Thymus (tissue), 14 donors: ENCODE measurements at places on chromosomes 13 and 19. TPM values are rescaled to one million over a fixed set of nuclear protein-coding genes. Genes with fewer than 3 reads are reported as not detected.

GRCh38 chr19:29887442-29887855, 54.6 kb upstream of the URI1 start:
- H3K36me3 ChIP-seq, result no peaks in the 10 kb centered on the region
- no peak overlapping the region for H3K27ac ChIP-seq
- peak; percentile 33 for DNase-seq
- no peak overlapping the region for H3K4me3 ChIP-seq

GRCh38 chr19:40598121-40598917, 2.9 kb upstream of the LTBP4 start:
- H3K4me1 ChIP-seq, result peaks cover 55% of the 10 kb centered on the region
- H3K27me3 ChIP-seq, result peaks cover 88% of the 10 kb centered on the region
- peak; percentile 85 for DNase-seq
- no peaks in the 10 kb centered on the region for H3K36me3 ChIP-seq
- H3K27ac ChIP-seq, result no peak overlapping the region
- H3K4me3 ChIP-seq, result peak overlapping the region; percentile 5

DNA sequence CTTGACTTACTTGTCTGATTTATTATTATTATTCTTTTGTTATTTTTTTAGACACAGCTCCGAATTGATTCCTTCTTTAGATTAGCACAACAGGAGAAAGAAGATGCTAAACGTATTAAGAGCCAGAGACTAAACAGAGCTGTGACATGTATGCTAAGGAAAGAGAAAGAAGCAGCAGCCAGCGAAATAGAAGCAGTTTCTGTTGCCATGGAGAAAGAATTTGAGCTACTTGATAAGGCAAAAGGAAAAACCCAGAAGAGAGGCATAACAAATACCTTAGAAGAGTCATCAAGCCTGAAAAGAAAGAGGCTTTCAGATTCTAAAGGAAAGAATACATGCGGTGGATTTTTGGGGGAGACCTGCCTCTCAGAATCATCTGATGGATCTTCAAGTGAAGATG, 29.4 kb downstream of the ERCC5 start:
- peaks cover 57% of the 10 kb centered on the region for H3K36me3 ChIP-seq
- DNase-seq, result no peak
- no peak overlapping the region for H3K4me3 ChIP-seq
- H3K27ac ChIP-seq, result no peak overlapping the region

DNA sequence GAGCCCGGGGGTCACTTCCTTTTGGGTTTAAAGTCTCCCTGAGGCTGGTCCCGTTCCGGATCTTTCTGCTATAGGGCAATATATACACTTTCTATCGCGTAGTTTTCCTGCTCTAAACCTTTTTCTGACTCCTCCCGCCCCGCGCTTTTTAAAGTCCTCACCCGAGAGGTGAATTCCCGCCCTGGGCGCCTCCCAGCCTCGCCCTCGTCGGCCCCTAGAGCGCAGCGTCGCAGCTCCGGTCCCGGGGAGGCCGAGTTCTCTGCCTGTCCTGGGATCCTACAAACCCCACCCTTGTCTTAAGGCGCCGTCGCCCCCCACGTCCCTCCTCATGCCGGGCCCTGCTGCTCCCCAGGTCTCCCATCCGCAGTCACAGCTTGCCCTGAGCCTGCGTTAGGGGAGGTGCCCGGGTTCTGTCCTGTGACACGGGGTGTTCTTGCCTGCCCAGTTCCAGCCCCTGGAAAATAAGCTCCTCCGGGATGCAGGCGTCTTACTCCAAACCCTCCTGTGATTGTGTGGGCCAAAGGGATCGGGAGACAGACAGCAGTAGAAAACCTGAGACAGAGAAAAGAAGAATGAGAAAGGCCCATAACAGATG, 491 bp downstream of the ZNF525 start:
- no peak for DNase-seq
- peak overlapping the region; percentile 74 for H3K4me3 ChIP-seq
- no peaks in the 10 kb centered on the region for H3K4me1 ChIP-seq
- no peaks in the 10 kb centered on the region for H3K27me3 ChIP-seq

- H3K4me1 ChIP-seq, result no peaks in the 10 kb centered on the region
- no peak overlapping the region for H3K4me3 ChIP-seq
- no peak for DNase-seq
These were observed 194.8 kb upstream of the ARGLU1 start for GRCh38 chr13:106762708-106763107.

DNA sequence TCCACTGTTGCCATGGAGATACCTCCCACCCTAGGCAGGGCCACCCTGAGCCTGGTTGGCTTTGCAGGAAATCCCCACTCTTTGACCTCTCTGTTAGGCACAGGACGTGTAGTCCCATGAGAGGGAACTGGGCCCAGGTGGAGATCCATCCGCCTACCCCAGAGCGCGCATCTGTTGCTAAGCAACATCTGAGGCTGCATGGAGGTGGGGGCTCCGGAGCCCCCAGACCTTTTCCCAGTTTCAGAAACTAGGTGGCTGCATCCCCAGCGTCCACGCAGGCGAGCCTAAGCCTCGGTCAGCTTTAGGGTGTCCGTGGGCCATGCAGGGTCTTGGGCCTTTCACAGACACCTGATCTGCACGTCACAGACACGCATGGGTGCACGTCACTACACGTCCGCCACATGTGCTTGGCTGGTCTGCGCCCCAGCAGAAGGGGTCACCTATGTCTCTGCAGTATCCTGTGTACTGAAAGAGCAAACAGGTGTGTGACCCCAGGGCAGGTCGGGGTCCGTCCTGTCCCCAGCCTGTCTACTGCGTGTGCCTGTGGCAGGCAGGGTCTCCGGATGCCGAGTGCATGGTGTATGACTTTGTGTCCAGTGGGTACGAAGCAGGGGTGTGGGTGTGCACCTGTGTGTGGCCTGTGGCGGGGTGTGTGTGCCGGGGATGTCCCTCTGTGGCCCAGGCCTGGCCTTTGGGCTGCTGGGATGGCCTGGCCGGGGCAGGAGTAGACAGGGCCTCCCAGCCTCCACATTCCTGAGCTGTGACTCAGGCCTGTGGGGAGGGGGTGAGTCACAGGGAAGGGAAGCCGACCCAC, 4.1 kb upstream of the CIRBP start:
- peak overlapping the region; percentile 11 for H3K27ac ChIP-seq
- H3K27me3 ChIP-seq, result peaks cover 11% of the 10 kb centered on the region
- no peaks in the 10 kb centered on the region for H3K36me3 ChIP-seq
- H3K4me3 ChIP-seq, result no peak overlapping the region
- peaks cover 81% of the 10 kb centered on the region for H3K4me1 ChIP-seq
- no peak for DNase-seq

- no peaks in the 10 kb centered on the region for H3K36me3 ChIP-seq
- H3K27ac ChIP-seq, result no peak overlapping the region
- DNase-seq, result no peak
- H3K4me1 ChIP-seq, result no peaks in the 10 kb centered on the region
These were observed 84.0 kb upstream of the TDRD3 start for GRCh38 chr13:60312851-60313505.

- H3K36me3 ChIP-seq, result no peaks in the 10 kb centered on the region
- no peaks in the 10 kb centered on the region for H3K27me3 ChIP-seq
- H3K4me1 ChIP-seq, result peaks cover 9% of the 10 kb centered on the region
- no peak for DNase-seq
These were observed 1.4 kb downstream of the HNRNPM start for GRCh38 chr19:8446061-8446709.

DNA sequence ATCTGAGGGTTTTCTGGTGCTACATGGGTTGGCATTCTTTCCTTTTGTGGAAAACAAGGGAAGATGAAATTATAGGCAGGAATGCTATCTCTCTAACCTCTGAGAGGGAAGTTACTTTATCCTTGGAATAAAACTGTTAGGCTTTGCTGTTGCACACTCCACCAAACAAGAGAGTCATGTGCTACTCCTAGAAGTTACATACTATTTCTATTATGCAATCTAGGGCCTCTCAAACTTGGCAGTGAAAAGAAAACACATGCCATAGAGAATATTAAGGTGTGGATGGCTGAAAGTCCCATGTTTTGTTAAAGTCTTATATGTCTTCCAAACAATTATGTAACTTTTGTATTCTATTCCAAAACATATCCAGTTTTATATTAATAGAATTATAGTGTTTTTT, 367.9 kb downstream of the SLC7A1 start:
- H3K36me3 ChIP-seq, result no peaks in the 10 kb centered on the region
- no peaks in the 10 kb centered on the region for H3K4me1 ChIP-seq
- no peak overlapping the region for H3K27ac ChIP-seq
- DNase-seq, result no peak
- H3K27me3 ChIP-seq, result no peaks in the 10 kb centered on the region
- no peak overlapping the region for H3K4me3 ChIP-seq

GRCh38 chr13:113472355-113473025, 18.0 kb downstream of the DCUN1D2 start:
- peaks cover 2% of the 10 kb centered on the region for H3K4me1 ChIP-seq
- DNase-seq, result no peak
- H3K27ac ChIP-seq, result peak overlapping the region; percentile 31

- H3K27ac ChIP-seq, result no peak overlapping the region
- no peak overlapping the region for H3K4me3 ChIP-seq
- H3K36me3 ChIP-seq, result no peaks in the 10 kb centered on the region
- H3K4me1 ChIP-seq, result no peaks in the 10 kb centered on the region
- no peaks in the 10 kb centered on the region for H3K27me3 ChIP-seq
These were observed 1357.9 kb downstream of the SLITRK5 start for GRCh38 chr13:89029062-89029461.

DNA sequence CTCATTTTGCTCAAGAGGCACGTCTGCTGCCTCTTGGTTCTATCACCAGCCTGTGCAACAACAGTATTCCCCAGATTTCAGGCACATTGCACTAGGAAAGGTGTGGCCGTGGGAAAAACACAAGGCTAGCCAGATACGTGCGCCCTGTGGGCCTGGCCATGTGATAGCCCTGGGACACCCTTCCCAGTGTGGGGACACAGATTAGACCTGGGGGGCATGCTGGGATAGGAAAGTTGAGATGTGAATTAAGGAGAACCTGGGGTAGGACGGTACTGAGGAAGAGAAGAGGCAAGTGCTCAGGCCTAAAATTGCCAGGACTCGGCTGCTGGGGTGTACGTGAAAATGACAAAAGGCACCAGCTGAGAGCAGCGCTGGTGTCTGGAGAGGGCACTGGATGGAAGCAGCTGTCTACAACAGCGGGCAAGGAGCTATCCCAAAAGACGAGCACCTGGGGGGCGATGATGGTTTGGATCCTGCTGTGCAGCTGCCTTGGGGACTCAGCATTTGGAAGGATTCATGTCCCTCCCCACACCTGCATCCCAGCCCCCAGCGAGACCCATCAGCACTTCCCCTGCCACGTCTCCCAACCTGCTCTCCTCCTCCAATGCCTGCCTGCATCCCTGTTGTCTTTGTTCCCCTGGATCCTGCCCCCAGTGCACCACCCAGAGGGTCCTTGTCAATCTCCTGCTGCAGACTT, 54.3 kb downstream of the GGACT start:
- H3K36me3 ChIP-seq, result no peaks in the 10 kb centered on the region
- H3K27ac ChIP-seq, result no peak overlapping the region
- H3K27me3 ChIP-seq, result no peaks in the 10 kb centered on the region
- no peaks in the 10 kb centered on the region for H3K4me1 ChIP-seq
- H3K4me3 ChIP-seq, result no peak overlapping the region
- DNase-seq, result no peak

DNA sequence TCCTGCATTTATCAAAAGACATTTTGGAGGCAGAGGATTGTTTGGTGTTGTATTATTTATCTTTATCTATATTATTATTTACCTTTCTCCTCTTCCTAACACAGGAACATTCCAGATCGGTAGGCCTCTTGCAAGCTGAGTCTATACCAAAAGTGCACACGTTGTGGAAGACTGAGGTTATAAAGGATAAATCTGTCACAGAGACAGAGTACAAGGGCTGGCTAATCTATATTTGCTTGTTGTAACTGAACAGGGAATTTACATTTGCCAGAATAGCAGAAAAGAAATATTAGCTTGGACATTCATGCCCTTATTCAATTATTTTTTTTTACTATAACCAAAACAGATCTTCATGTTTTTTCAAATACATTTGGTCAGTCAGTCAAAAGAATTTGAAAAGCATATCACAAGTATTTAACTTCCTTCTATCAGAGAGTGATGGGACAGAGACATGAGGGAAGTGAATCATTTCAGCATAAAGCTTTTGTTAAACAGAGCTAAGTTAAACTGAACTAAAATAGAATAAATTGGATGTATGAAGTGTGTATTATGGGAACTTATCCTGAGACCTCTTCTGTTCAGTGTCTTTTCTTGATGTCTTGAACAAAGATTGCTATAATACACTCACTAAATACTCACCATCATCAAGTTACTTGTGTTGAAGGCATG, 352.5 kb downstream of the DNAJC15 start:
- H3K4me1 ChIP-seq, result no peaks in the 10 kb centered on the region
- no peak overlapping the region for H3K27ac ChIP-seq
- H3K4me3 ChIP-seq, result no peak overlapping the region
- no peaks in the 10 kb centered on the region for H3K27me3 ChIP-seq
- no peak for DNase-seq

- no peak overlapping the region for H3K27ac ChIP-seq
- DNase-seq, result no peak
- no peaks in the 10 kb centered on the region for H3K27me3 ChIP-seq
- H3K36me3 ChIP-seq, result peaks cover 38% of the 10 kb centered on the region
These were observed 17.6 kb upstream of the WDR88 start for GRCh38 chr19:33114312-33114711.

- H3K4me3 ChIP-seq, result peak overlapping the region; percentile 43
- no peak for DNase-seq
- peak overlapping the region; percentile 31 for H3K27ac ChIP-seq
- H3K36me3 ChIP-seq, result no peaks in the 10 kb centered on the region
- H3K4me1 ChIP-seq, result peaks cover 30% of the 10 kb centered on the region
- peaks cover 55% of the 10 kb centered on the region for H3K27me3 ChIP-seq
These were observed 19.2 kb upstream of the ERCC1 start for GRCh38 chr19:45442778-45443461.

Gene LGALS7B
- polyA plus RNA-seq, result 234 TPM

Gene PLEKHF1
- 35.4 TPM for polyA plus RNA-seq

Gene PVR
- 7.8 TPM for polyA plus RNA-seq

Gene ZSCAN22
- 1.2 TPM for polyA plus RNA-seq

Gene LILRB2
- polyA plus RNA-seq, result 7.3 TPM

Gene CPB2
- polyA plus RNA-seq, result 0.16 TPM

Gene FAAP24
- 1.6 TPM for polyA plus RNA-seq

Gene IGFL1
- polyA plus RNA-seq, result 26.9 TPM

Gene HAUS8
- polyA plus RNA-seq, result 19.5 TPM

Gene TNNT1
- 11.9 TPM for polyA plus RNA-seq

Gene KLHL1
- polyA plus RNA-seq, result 0.05 TPM

Gene KCNRG
- 0.55 TPM for polyA plus RNA-seq
